ENCODE measurements at places on chromosomes 13 and 19. TPM values are rescaled to one million over a fixed set of nuclear protein-coding genes. Genes with fewer than 3 reads are reported as not detected.

DNA sequence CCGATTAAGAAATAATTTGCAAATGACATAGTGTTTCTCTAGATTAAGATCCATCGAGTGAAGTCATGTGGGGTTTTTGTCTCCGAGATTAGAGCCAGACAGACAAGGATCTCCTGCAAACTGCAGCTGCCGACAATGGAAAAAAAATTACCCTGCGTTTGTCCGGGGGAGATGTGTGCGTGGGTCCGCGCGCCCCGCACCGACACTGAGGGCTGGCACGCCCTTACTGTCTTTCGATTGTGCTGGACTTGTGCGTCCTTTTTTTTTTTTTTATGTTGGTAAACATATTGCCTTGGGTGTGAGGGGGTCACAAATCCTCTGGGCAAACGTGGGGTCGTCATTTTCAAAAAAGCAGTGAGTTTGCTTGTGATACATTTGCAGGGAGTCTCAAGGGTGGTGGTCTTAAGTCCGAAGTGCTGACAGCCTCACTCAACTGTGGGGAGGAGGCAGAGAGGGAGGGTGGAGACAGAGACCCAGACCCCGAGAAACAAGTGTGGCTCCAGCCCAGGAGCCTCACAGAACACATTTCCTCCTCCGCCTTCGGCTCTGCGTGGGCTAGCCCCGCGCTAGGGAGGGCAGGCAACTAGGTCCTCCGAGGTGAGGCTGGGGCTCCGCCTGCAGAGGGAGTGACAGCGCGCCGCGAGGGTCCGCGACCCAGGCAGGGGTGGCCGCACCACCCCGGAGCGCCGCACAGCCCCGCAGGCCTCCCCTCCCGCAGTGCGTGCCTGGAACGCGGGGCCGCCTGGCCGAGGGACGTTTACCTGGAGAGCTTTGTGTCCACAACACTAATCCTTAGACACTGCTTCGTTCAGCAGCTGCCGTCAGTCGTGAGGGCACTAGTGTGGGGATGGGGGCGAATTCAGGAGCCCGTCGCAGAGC, 11.7 kb upstream of the SOX1 start:
- no peaks in the 10 kb centered on the region for H3K36me3 ChIP-seq
- no peak overlapping the region for H3K27ac ChIP-seq
- no peaks in the 10 kb centered on the region for H3K4me1 ChIP-seq
- no peak for DNase-seq

The DENND1C gene
- total RNA-seq, result 54.3 TPM

DNA sequence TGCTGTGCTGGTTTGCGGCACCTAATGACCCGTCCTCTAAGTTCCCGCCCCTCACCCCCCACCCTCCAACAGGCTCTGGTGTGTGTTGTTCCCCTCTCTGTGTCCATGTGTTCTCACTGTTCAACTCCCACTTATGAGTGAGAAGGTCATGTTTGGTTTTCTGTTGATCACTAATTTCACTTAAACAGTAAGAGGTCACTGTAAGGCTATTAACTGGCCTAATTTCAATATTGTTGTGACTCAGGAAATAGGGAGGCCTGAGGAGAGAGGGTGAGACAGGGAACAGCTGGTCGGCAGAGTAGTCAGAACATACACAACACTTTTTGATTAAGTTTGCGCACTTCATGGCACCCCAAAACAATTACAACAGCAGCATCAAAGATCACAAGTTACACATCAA, 15.6 kb downstream of the TUBGCP3 start:
- H3K36me3 ChIP-seq, result peaks cover 4% of the 10 kb centered on the region
- H3K4me1 ChIP-seq, result peaks cover 14% of the 10 kb centered on the region
- H3K27me3 ChIP-seq, result no peaks in the 10 kb centered on the region
- H3K27ac ChIP-seq, result no peak overlapping the region
- H3K4me3 ChIP-seq, result no peak overlapping the region

The CCNA1 gene
- 1.2 TPM for total RNA-seq

- peak within 1 kb of the TSS; percentile 89 for H3K27ac ChIP-seq
- no peak for DNase-seq
- H3K27me3 ChIP-seq, result no peaks in the 10 kb centered on the region
- peaks cover 28% of the 10 kb centered on the region for H3K4me1 ChIP-seq
- H3K4me3 ChIP-seq, result peak within 1 kb of the TSS; percentile 72
Observed at GRCh38 chr19:55384131-55384919, at the start of gene TMEM238. TMEM238 (minus strand) TSS chr19:55384292; CDS start chr19:55384259, 33 bp downstream.

The NTF4 gene
- not detected for total RNA-seq

DNA sequence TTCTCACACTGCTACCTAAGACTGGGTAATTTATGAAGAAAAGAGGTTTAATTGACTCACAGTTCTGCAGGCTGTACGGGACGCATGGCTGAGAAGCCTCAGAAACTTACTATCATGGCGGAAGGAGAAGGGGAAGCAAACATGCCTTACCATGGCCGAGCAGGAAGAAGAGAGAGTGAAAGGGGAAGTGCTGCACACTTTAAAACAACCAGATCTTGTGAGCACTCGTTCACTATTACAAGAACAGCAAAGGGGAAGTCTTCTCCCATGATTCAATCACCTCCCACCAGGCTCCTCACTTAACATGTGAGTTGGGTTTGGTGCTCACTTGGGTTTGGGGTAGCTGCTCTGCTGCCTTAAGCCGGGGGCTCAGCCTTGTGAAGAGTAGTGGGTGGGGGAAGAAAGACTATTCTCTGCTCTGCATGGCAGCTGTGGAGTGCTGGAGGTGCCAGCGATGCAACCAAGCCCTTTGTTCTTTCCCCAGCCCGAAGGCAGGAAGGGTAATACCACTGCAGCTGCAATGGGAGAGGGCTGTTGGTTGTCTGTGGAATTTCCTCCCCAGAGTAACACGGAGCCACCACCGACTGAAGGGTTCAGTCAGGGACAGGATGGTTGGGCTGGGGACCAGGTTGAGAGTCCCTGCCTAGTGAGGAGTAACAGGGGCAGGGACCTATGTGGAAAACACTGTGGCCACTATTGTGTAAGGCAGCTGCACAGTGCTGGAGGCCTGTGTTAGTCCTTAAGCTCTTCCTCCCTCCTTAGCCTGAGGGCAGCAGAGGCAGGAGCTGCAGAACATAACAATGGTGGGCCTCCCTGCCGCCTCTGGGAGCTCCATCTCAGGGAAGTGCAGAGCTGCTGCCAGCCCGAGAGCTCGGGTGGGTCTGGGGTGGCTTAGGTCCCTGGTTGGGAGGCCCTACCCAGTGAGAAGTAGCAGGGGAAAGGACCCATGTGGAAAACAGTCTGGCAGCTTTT, 1262.5 kb downstream of the EFNB2 start:
- DNase-seq, result no peak
- H3K4me1 ChIP-seq, result no peaks in the 10 kb centered on the region
- no peak overlapping the region for H3K4me3 ChIP-seq
- H3K27me3 ChIP-seq, result no peaks in the 10 kb centered on the region

DNA sequence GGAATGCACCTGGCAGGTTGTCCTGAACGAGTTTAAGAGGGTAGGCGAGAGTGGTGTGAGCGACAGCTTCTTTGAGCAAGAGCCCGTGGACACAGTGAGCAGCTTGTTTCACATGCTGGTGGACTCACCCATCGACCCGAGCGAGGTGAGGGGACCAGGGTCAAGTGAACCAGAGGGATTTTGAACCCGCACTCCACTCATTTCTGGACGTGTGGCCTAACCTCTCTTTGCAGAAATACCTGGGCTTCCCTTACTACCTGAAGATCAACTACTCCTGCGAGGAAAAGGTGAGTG, 1.7 kb downstream of the CATSPERG start:
- H3K4me1 ChIP-seq, result peaks cover 3% of the 10 kb centered on the region
- H3K4me3 ChIP-seq, result peak overlapping the region; percentile 46
- no peaks in the 10 kb centered on the region for H3K36me3 ChIP-seq
- no peak overlapping the region for H3K27ac ChIP-seq
- DNase-seq, result no peak

- H3K4me1 ChIP-seq, result peaks cover 47% of the 10 kb centered on the region
- peak within 1 kb of the TSS; percentile 99 for H3K4me3 ChIP-seq
- no peaks in the 10 kb centered on the region for H3K27me3 ChIP-seq
- H3K27ac ChIP-seq, result peak within 1 kb of the TSS; percentile 96
- no peak for DNase-seq
Observed at GRCh38 chr19:58558066-58558622, at the start of gene UBE2M. UBE2M (minus strand) TSS chr19:58558611; CDS start chr19:58558381, 230 bp downstream.

DNA sequence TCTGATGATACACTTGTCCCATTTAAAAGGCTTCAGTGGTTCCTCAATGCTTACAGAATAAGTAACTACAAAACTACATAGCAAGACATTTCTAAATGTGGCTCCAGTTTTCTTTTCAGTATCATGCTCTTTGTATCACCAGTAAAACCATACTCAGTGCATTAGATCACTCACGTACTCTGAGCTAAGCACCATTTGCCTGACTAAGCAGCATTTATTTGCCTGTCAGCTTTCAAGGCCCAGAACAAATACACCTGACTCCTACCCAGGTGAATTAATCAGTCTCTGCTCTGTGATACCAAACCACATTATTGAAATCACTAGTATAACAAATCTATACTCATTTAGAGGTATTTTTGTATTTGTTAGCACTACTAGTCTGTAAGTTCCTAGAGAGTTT, 47.4 kb upstream of the PCDH20 start:
- no peaks in the 10 kb centered on the region for H3K36me3 ChIP-seq
- H3K4me3 ChIP-seq, result no peak overlapping the region
- no peaks in the 10 kb centered on the region for H3K4me1 ChIP-seq

GRCh38 chr19:15161028-15161984, 39.5 kb downstream of the NOTCH3 start:
- no peak overlapping the region for H3K4me3 ChIP-seq
- H3K27me3 ChIP-seq, result no peaks in the 10 kb centered on the region
- H3K4me1 ChIP-seq, result no peaks in the 10 kb centered on the region

Data from GM12878 (cell line).